ENCODE measurements at places on chromosomes 1 and 21.

DNA sequence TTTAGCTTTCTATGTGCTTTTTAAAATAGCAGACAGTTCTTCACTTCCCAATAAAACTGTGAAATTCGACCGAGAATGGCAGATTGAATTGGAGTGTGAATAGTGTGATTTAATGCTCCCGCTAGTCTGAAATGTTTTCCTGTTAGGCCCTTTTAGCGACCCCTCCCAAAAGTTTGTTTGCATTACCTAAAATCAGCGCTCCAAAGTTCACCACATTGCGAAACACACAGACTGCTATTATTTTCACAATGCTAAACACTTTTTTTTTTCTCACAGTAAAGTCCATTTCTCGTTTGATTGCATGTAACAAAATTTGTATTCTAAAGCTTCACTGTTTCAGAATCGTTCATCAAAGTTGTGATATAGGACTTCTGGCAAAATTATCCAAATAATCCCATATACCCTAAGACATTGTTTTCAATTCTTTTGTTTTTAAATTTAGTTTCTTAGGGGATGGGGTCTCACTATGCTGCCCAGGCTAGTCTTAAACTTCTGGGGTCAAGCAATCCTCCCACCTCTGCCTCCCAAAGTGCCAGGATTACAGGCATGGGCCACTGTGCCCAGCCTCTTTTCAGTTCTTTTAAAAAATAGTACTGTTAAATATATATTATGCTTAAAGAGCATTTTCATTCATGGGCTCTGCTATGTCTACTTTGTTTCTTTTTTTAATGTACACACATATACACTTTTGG lies 76.5 kb upstream of the USH2A start:
- DNase-seq: no peak

- no peak for DNase-seq
These were observed 1376.2 kb downstream of the NCAM2 start for GRCh38 chr21:22374218-22374969.

DNA sequence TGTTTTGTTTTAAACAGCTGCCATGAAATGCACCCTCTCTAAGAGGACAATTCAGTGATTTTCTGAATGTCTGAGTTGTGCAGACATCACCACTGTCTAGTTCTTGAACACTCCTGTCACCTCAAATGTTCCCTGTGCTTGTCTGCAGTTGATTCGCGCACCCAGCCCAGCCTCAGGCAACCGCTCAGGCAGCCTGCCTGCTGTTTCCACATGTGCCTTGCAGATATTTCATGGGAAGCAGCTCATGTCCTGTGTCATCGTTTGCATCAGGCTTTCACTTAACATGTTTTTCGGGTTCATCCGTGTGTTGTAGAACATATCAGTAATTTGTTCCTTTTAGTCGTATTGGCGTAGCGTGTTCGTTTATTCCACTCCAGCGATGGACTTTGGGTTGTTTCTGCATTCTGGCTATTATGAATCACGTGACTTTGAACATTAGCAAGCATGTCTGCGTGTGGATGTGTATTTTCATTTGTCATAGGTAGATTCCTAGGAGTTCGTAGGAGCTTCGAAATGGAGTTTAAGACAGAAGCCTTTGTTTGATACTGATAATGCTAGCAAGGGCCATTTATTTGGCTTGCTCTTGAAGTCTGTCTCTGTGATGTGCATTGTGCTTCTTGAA lies 12.1 kb downstream of the ADARB1 start:
- no peak for DNase-seq

- DNase-seq: no peak
These were observed 206.3 kb downstream of the COL11A1 start for GRCh38 chr1:102901996-102902395.

- no peak for DNase-seq
These were observed 59.2 kb downstream of the IARS2 start for GRCh38 chr1:220153147-220153546.

DNA sequence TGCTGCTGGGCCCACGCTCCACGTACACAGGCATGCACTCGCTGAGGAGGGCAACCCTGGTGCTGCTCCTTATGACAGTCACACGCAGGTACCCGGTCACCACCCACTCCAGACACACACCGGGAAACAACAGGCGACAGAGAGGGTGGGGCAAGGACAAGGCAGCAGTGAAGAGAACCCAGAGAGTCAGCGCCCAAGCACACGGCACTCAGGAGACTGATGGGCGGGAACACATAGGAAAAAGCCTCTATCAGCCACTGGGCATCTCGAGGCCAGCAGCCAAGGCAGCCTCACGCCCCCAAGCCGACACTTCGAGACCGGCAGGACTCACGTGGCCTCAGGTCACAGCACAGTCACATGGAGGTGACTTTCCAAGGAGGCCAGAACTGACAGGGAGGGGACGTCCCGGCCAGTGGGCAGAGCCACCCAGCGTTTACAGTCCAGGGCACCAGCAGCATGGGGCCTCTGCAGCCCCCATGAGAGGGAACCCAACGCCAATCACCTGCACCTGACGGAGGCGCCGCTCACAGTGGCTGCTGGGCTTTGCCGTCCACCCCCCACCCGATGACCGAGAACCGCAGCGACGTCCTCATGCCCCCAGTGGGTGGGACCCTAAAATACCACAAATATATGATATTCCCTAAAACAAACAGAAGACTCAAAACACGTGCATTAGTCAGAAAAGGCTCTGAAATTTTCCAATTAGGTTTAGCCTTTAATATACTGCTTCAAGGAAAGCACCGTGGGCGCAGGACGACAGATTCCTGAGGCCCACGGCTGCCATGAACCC lies 19.7 kb downstream of the PTTG1IP start:
- DNase-seq: no peak

DNA sequence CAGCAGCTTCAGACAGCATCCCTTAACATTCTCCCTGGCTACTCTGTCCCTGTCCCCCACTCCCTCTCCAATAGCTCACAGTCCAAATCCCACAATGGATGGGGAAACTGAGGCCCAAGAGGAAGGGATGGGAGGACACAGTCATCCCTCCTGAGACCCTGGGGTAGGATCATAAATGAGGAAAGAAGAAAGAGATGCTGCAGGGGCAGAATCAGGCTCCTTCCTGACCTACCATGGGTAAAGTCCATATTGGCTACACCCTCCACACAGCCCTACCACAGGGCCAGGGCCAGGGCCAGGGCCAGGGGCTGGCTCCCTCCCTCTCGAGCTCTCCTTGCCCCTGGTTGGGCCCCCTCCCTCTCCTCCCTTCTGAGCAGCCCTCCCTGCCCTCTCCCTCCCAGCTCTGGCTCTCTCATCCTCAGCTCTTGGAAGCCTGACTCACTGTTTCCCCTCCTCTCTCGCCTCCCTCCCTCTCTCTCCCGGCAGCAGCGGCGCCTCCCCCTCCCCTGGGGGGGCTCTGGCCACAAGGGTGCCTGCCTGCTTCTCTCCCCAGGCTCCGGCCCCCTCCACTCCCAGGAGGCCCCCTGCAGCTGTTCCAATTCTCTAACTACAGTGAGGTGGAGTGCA lies 4.9 kb downstream of the AHDC1 start:
- peak; percentile 61 for DNase-seq

- DNase-seq: no peak
These were observed 623.9 kb upstream of the PKN2 start for GRCh38 chr1:88060112-88060673.

GRCh38 chr1:186188004-186188539 lies 187.0 kb downstream of the TPR start:
- DNase-seq: peak; percentile 23

- DNase-seq: no peak
These were observed 20.6 kb downstream of the C1orf141 start for GRCh38 chr1:67114162-67114561.

GRCh38 chr1:168320800-168321450 lies 40.2 kb downstream of the TBX19 start:
- peak; percentile 33 for DNase-seq

Measured in stimulated activated CD8-positive, alpha-beta memory T cell treated with anti-CD3 and anti-CD28 coated beads, Interleukin-4, amount 100 ng/mL, for 48 hours (primary cell).